Activated CD8-positive, alpha-beta memory T cell treated with anti-CD3 and anti-CD28 coated beads for 1 hour (primary cell): ENCODE measurements at places on chromosomes 11 and 22.

DNA sequence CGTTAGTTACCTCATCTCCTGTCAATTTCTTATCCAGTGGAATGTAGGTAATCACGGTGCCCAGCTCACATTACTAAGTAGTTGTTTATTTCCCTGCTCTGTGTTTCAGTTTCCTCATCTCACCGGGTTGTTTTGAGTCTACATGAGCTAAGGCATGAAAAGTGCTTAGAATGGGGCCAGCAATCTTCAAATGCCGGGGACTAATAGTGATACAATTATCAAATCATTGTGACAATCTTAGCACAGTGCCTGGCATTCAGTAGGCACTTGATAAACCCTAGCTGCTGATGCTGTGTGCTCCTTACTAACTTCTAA, 53.3 kb upstream of the CD5 start:
- DNase-seq, result no peak

DNA sequence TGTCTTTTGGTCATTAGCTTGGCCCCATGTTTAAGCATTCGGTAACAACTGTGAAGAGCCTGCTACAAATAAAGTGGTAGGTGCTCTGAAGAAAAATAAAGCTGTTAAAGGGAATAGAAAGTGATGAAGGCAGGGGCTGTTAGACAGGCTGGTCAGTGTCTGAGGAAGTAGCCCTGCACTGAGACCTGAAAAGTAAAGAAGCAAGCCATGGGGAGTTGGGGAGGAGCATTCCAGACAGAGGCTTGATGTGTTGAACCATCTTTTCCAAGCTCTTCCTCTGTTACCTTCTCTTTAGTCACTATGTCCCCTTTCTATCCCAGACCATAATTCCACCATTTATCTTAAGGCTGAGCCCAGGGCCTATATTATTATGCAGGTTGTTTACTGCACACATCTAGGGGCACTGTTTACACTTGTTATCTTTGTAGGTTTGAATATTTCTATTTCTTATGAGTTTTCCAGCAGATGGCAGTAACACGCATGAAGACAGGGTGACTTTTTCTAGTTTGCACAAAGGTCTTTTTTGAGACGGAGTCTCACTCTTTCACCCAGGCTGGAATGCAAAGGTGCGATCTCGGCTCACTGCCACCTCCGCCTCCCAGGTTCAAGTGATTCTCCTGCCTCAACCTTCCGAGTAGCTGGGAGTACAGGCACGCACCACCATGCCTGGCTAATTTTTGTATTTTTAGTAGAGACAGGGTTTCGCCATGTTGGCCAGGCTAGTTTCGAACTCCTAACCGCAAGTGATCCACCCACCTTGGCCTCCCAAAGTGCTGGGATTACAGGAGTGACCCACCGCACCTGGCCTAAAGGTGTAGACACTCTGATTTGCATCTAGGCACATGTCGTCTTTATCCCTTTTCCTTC, 23.0 kb downstream of the ZFTA start:
- no peak for DNase-seq

DNA sequence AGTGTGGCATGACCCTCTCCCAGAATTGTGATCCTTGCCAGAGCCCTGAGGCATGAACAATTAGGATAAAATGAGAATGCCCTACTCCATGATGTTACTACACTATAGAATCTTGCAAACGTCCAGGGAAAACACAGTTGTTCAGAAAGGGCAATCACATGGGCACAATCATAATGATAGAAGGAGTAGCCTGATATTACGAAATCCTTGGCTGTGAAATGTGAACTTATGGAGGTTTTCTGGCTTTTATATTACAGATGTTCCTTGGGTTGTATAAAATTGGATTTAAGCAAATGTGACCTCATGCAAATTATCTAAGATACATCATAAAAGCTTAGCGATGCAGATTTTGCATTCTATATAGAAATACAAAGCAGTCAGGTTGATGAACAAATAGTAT, 29.4 kb upstream of the TPH1 start:
- DNase-seq, result no peak

- no peak for DNase-seq
These were observed 4.6 kb downstream of the FRMD8 start for GRCh38 chr11:65390996-65391395.

- no peak for DNase-seq
These were observed 16.8 kb upstream of the ADSL start for GRCh38 chr22:40329466-40329865.
